T-helper 1 cell (primary cell): ENCODE measurements at places on chromosomes 5 and 9.

DNA sequence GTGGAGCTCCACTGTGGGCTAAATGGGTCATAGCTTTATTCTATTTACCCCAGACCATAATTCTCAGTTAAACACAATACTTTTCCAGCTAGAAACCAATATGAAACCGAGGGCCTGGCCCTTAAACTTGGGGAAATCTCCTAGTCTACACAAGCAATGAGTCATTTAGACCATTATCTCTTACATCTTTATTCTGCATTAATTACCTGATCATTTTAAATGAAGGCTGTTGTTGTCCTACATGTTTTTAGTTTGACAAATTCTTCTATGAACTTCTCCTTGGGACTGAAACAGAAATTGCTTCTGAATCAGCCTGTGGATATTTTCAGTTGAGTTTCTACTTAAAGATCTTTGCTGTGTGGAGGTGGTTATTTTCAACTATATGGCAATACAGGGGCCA, 37.9 kb downstream of the RAI14 start:
- DNase-seq: no peak

DNA sequence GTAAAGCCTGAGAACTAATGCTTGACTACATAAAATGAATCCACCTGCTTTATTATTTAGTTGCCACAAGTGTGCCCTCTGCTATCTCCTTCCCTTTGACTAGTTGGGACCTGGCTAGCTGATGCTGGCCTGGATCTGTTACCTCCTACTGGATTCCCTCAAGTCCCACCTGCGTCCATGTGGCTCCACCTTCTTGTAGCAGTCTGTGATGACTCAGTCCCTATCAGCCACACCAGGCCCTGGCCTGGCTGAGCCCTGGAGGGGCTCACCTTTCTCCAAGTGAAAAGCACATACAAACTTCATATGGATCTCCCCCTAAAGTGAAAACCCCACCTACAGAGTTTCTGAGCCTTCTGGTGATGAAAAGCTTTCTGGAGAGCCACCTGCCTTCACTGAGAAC, 611.4 kb downstream of the SEMA5A start:
- no peak for DNase-seq

DNA sequence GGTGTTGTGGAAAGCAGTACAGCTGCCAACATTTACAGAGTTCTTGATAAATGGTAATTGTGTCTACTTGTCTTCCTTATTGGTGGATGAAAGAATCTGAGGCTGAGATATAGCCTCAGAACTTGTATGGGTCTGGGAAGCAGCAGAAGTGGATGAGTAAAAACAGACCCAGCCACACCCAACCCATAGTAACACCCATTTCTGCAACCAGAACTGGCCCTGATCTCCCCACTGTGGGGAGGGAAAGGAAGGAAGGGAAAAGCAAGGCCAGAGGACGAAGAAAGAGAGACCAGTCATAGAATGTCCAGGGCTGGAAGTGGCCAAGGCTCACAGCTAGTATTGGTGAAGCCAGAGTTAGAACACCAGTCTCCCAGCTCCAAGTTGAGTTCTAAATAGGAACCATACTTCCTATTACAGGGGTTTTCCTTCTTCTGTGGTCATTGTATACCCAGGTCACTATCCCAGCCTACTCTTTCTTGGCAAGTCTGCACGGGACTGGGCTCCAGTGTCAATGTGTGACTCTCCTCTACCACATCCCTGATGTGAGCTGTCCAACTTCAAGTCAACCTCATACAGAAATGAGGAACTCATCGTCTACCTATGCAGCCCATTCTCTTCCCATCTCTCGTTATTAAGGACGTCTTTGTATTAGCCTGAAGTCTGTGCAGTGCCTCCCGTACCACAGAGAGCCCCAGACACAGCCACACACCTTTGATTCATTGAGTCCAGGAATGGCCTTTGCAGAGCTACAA, 35.9 kb downstream of the ITK start:
- DNase-seq: no peak

DNA sequence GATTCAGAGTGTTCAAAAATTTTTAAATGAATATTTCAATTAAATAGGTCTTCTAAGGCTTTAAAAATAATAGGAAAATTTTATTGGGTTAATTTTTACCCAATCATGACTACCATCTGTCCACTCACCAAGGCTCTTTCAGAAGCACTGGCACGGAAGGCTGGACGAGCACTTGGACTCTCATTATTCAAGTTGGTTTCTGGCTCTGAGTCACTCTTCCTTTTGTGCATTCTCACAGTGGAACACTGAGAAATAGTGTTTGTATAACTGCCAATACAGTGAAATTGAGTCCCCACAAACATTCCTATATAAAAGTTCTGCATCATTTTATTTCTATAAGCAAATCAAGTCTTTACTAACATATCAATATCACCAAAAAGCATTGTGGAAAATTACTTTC, 1149.0 kb downstream of the EFNA5 start:
- no peak for DNase-seq

- no peak for DNase-seq
Measured at GRCh38 chr9:137739371-137740309, 120.8 kb downstream of the EHMT1 start.

DNA sequence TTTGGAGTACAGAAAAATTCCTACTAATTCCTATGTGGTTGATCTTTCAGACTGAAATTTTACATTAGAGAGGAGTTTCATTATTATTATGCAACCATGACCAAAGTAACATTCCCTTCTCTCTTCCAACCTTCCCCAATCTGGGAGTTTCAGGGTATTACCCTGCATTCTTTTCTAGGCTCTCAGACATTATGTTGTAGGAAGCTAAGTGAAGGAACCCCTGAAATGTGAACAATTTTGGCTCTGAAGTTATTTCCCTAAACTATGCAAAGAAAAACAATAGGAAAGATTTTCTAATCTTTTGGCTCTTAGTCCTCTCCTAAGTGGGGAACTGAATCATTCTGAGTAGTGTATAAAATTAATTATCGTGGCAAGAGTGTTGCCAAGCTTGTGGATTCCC, 63.3 kb upstream of the ZFAND5 start:
- no peak for DNase-seq

GRCh38 chr5:174140452-174141020, 95.0 kb downstream of the NSG2 start:
- no peak for DNase-seq

- DNase-seq: no peak
Measured at GRCh38 chr5:99019812-99020697, 91.2 kb upstream of the CHD1 start.

DNA sequence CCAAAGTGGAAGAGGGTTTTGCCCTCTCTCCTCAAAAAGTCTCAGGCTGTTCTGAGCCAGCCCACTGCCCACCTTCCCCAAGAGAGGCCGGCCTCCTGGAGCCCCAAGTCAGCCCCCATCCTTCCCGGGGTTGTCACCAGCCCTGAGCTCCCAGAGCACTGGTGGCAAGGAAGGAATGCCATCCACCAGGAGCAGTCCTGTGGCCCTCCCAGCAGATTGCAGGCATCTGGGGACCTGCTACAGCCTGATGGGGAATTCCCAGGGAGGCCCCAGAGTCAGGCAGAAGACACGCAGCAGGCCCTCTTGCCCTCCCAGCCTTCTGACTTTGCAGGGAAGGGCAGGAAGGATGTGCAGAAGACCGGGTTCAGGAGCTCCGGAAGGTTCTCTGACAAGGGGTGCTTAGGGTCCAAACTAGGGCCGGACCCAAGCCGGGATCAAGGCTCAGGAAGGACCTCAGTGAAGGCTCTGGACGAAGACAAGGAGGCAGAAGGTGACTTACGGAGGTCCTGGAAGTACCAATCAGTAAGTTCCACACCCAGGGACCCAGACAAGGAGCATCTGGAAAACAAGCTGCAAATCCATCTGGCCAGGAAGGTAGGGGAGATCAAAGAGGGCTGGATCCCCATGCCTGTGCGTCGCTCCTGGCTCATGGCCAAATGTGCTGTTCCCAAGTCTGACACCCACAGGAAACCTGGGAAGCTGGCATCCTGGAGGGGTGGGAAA, 3.7 kb downstream of the SPATA31E1 start:
- no peak for DNase-seq

- DNase-seq: peak; percentile 45
Measured at GRCh38 chr5:157252711-157253465, 13.0 kb upstream of the CYFIP2 start.

DNA sequence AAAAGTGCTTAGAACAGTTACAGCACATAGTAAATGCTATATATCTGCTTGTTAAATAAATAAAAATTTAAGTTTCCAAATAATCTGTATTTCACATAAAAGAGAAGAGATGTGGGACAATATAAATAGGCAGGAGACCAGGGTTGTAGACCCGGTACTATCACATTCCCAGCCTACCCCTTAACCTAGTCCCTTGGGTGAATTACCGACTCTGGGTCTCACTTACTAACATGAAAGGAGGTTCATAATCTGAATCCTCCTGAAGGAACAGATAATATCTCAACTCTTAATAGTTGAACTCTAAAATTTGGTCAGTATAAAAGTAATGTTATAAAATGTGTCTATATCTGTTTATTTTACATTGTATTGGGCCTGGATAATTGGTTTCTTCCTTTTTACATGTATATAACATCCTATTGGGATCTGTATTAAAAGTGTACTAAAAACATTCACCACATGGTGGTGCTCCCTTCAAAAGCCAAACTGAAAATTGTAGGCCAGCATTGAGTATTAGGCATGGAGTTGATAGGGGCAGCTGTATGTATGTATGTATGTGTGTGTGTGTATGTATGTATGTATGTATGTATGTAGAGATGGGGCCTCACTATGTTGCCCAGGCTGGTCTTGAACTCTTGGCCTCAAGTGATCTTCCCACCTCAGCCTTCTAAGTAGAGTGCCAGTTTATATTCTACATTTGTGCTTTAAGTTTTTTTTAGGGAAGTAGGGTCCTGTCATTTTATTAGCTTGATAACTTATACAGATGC, 64.2 kb upstream of the ABL1 start:
- DNase-seq: no peak

GRCh38 chr5:69504036-69504435, 11.4 kb downstream of the OCLN start:
- DNase-seq: no peak

- no peak for DNase-seq
Measured at GRCh38 chr9:86605303-86605702, 251.1 kb upstream of the TUT7 start.

- DNase-seq: no peak
Measured at GRCh38 chr5:56264417-56265025, 31.4 kb upstream of the ANKRD55 start.

DNA sequence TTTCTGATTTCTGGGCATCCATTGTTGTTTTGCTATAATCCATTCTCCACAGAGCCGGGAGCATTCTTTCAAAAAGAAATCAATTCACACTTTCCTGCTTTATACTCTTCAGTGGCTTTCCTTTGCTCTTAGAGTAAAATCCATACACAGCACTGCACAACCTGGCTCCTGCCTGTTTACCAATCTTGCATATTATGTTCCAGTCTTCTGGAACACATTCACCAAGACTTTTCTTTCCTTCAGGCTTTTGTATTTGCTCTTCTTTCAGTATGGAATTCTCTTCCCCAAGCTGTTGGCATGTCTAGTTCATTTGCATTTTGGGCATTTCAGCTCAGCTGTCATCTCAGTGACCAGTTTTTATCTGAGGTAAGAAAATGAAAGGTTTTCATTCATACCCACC, 6.3 kb downstream of the RFESD start:
- no peak for DNase-seq

- no peak for DNase-seq
Measured at GRCh38 chr9:33246269-33246860, 6.4 kb downstream of the SPINK4 start.

DNA sequence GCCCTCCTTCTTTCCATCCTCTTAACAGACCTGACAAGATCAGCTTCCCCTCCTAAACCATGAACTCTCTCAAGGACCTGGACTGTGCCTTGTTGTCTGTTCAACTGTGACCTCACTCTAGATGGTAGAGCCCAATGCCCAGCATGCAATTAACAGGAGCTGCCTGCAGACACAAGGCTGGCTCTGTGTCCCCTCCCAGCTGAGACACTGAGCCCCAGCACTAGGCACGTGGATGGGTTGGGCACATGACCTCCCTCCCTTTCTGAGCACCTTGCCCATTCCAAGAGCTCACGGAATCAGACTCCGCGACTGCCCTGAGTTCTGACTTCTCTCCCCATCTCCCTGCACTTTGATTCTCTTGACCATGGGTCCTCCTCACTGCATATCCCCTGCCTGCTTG, 93.5 kb upstream of the LRRTM2 start:
- DNase-seq: no peak

DNA sequence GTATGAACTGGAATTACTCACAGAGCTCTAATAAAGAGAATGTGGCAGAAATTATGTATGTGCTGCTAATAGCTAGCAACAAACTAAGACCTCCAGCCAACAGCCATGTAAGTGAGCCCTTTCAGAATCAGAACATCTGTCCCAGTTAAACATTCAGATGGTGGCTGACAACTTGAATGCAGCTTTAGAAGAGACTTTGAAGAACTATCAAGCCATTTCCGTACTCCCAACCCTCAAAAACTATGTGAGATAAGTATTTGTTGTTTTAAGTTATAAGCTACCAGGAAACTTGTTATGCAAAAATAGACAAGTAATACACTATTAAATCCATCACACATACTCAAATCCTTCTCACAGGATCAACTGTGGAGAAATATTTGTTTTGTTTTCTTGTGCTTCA, 205.2 kb upstream of the EDIL3 start:
- no peak for DNase-seq

GRCh38 chr5:131996210-131997025, 15.0 kb downstream of the ACSL6 start:
- DNase-seq: no peak

DNA sequence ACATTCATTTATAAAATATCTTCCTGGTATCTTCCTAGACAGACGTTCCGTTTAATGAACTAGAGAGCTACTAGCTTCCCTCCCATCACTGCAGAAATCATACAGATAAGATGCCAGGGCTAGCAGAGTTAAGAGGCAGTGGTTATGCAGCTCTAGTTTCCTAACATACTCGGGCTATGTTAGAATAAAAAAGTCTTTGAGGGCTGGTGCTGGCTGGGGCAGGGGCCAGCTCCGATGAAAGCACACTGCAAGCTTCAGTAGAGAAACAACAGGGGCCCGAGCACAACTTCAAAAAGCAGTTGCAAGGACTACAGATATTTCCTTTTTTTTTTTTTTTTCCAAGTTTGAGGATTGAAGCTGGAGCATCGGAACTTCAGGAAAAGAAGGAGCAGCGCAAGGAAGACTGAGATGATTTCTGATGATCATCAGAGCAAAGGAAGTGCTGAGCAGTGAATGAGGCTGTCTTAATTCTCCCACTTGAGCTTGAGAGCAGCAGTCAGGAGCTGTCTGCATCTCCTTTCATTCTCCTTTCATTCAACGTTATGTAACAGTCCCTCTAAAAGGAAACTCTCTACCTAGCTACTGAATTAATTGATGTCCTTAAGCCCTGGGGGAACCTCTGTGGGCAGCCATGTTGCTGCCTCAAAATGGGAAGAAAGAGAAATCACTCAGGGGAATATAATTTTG, 47.6 kb upstream of the ADCY2 start:
- DNase-seq: no peak

GRCh38 chr5:115379622-115380344, 83.3 kb upstream of the CCDC112 start:
- DNase-seq: no peak

DNA sequence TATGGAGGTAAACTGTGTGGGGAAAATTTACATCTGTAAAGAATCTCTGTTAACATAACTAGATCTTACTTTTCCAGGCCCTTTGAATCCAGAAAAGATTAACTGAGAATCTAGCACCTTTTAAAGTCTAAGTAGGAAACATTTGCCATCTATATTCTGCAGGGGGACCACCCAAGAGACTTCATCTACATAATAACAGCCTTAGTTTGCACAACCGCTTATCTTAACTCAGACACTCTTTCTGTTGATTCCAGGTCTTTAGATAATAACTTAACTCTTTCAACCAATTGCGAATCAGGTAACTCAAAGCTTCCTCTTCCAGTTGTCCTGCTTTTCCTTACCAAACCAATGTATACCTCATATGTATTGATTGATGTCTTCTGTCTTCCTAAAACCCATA, 53.4 kb downstream of the GDNF start:
- DNase-seq: no peak
